ENCODE measurements at places on chromosomes 2 and 18. TPM values are rescaled to one million over a fixed set of nuclear protein-coding genes. Genes with fewer than 3 reads are reported as not detected.

GRCh38 chr2:56654936-56655335 is 471.1 kb downstream of the CCDC85A start:
- no peaks in the 10 kb centered on the region for H3K4me1 ChIP-seq
- no peak overlapping the region for H3K27ac ChIP-seq
- DNase-seq: no peak
- no peak overlapping the region for H3K4me3 ChIP-seq
- no peaks in the 10 kb centered on the region for H3K27me3 ChIP-seq
- H3K36me3 ChIP-seq: no peaks in the 10 kb centered on the region

MOGAT1 gene
- total RNA-seq: not detected

PLCD4 gene
- total RNA-seq: 0.64 TPM

DNA sequence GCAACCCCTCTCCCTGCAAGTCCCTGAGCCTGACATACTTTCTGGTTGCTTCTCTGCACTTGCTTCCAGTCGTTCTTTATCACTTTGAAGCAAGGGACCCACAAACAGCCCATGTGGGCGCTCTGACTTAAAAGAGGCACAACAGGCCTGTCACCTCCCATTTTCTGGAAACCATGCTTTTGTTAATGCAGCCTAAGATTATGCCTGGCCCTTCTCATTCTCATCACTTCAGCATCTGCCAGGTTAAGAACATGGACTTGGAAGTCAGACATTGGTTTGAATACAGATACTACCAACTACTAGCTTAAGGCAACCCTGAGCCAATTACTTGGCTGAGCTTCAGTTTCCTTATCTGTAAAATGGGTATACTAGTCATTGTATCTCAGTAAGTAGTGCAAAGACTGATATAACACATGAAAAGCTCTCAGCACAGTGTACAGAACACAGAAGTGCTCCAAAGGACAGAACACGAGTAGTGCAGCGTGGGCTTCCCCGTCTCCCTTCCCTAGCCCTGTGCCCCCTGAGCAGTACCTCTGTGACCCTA is 141.4 kb downstream of the TNS1 start:
- no peaks in the 10 kb centered on the region for H3K36me3 ChIP-seq
- DNase-seq: no peak
- no peak overlapping the region for H3K4me3 ChIP-seq
- H3K4me1 ChIP-seq: no peaks in the 10 kb centered on the region
- no peaks in the 10 kb centered on the region for H3K27me3 ChIP-seq

- peak; percentile 40 for DNase-seq
- H3K4me1 ChIP-seq: peaks cover 9% of the 10 kb centered on the region
- H3K27ac ChIP-seq: peak overlapping the region; percentile 3
- H3K27me3 ChIP-seq: no peaks in the 10 kb centered on the region
- H3K36me3 ChIP-seq: peaks cover 59% of the 10 kb centered on the region
- no peak overlapping the region for H3K4me3 ChIP-seq
These were observed 58.0 kb upstream of the CABYR start for GRCh38 chr18:24080861-24081260.

DNA sequence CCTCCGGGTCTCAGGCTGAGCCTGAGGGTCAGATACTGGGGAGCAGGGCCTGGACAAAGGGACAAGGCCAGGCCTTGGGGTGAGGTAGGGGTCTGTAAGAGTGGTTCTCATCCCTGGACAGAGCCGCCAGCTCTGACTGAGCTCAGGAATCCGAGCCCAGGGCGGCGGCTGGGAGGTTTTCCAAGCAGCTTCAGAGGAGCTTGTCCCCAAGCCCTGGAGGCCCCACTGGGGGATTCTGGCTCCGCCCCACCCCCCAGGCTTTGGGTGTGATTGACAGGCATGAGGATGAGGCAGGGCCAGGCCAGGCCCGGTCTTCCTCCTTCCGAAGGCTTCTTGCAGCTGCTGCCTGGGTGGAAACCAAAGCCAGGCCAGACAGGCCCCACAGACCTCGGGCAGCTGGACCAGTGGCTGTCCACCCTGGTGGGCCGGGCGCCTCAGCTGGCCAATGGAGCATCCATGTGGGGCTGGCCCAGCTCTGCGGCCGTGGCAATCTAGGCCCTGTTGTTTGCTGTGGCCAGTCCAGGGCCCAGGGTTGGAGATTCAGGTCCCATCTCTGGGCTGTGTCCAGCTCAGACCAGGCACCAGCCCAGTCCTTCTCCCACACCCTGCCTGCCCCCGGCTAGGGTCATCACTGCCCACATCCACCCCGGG is 23.1 kb upstream of the GPC1 start:
- no peak for DNase-seq
- H3K27me3 ChIP-seq: peaks cover 19% of the 10 kb centered on the region
- no peaks in the 10 kb centered on the region for H3K36me3 ChIP-seq
- no peak overlapping the region for H3K27ac ChIP-seq

RIOK3 gene
- 63.8 TPM for total RNA-seq

GRCh38 chr2:241809383-241810306 is 652 bp downstream of the NEU4 start:
- H3K27me3 ChIP-seq: no peaks in the 10 kb centered on the region
- no peak overlapping the region for H3K4me3 ChIP-seq
- H3K4me1 ChIP-seq: peaks cover 8% of the 10 kb centered on the region

DNA sequence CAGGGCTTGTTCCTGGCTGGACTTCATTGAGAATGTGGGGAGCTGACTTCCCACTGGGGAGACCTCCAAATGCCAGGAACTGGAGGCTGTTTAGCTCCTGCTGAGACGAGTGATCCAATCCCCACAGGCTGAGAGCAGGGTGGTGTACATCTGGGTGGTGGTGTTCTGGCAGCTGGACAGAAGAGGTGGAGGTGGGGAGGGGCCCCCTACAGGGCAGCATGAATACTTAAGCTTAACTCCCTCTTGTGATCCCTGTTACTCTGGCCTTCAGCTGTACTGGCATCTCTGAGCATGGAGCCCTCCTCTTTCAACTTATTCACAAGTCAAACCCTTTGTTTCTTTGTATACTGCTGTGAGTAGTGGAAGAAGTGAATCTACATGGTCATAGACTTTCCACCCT is 167.8 kb upstream of the LYPD1 start:
- no peak for DNase-seq
- H3K27ac ChIP-seq: no peak overlapping the region
- H3K27me3 ChIP-seq: no peaks in the 10 kb centered on the region
- no peaks in the 10 kb centered on the region for H3K36me3 ChIP-seq

DNA sequence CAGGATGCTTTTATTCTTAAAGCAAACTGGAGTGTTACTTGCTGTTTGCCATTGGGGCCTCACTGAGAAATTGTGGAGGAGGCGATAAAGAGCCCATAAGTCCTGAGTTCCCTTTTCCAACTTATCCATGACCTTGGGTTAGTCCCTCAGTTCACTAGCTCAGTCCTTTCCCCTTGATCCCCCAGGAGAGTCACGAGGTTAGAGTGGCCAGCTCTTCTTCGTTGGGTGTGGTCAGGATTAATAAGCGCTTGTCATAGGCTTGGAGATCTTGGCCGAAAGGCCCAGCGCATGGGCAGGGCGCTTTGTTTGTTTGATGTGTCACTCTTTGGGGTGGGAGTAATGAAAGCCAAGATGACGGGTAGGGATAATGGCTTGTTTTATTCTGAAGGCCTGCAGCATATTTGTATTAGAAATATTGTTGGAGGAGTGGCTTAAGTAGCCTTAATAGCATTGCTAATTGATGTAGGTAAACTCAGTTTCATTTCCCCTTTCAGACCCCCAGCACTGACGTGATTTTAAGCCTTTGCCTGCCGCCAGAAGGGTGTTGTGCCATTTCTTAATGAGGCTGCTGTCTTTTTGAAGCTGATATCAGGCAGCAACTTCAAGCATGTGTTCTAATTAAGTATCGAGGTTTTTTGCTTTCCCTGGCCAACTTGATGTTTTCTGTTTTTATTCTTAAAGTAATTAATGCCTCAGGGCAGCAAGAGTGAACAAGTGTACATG is 15.7 kb downstream of the GRHL1 start:
- H3K27me3 ChIP-seq: no peaks in the 10 kb centered on the region
- no peaks in the 10 kb centered on the region for H3K36me3 ChIP-seq
- H3K4me3 ChIP-seq: no peak overlapping the region
- no peak overlapping the region for H3K27ac ChIP-seq
- DNase-seq: no peak

ALPI gene
- not detected for total RNA-seq

GRCh38 chr2:40700231-40700954 is 248.5 kb upstream of the SLC8A1 start:
- H3K27me3 ChIP-seq: no peaks in the 10 kb centered on the region
- H3K36me3 ChIP-seq: no peaks in the 10 kb centered on the region
- DNase-seq: no peak
- H3K4me1 ChIP-seq: no peaks in the 10 kb centered on the region

- no peak overlapping the region for H3K27ac ChIP-seq
- no peak overlapping the region for H3K4me3 ChIP-seq
- no peak for DNase-seq
- H3K27me3 ChIP-seq: no peaks in the 10 kb centered on the region
- H3K36me3 ChIP-seq: no peaks in the 10 kb centered on the region
These were observed 783.6 kb downstream of the CBLN2 start for GRCh38 chr18:71760541-71760940.

TMEM182 gene
- 3.3 TPM for total RNA-seq

- peaks cover 75% of the 10 kb centered on the region for H3K4me1 ChIP-seq
- H3K27me3 ChIP-seq: no peaks in the 10 kb centered on the region
- no peaks in the 10 kb centered on the region for H3K36me3 ChIP-seq
- DNase-seq: no peak
- H3K4me3 ChIP-seq: no peak overlapping the region
These were observed 47.5 kb downstream of the ANKRD44 start for GRCh38 chr2:197263077-197263476.

MYCN gene
- total RNA-seq: 1.3 TPM

- no peaks in the 10 kb centered on the region for H3K36me3 ChIP-seq
- H3K27me3 ChIP-seq: no peaks in the 10 kb centered on the region
- H3K4me3 ChIP-seq: no peak overlapping the region
- DNase-seq: no peak
These were observed 375.2 kb downstream of the ARHGAP15 start for GRCh38 chr2:143504397-143504796.

ANO7 gene
- total RNA-seq: not detected

DNA sequence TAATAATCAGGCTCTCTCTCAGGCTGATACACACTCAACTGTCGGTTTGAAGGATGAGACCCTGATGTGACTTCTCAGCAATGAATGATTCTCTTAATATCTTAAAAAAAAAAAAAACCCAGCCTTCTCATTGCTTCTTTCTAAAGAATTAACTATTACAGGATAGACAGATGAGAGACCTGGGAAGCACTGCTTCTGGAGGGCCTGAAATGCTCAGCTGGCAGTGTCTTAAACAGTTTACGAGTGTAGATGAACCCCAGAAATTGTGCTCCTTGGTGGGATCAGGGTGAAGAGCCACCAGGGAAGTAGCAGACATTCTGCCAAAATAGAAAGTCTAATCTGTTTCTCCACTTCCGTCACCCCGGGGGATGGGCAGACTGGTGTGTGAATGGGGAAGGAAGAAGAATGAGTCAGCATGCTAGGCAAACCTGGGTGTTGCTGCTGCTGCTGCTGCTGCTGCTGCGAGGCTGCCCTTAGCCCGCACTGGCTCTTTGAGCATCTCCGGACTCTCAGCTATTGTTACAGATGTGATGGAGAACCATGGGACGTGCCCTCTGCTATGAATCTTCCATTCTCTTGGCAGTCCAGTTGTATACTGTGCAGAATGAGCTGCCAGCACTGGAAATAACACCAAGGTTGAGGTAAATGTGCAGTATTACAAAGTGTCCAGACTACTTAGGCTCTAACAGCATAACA is 158.4 kb downstream of the SETBP1 start:
- H3K4me1 ChIP-seq: peaks cover 15% of the 10 kb centered on the region
- DNase-seq: peak; percentile 42
- no peaks in the 10 kb centered on the region for H3K27me3 ChIP-seq
- peak overlapping the region; percentile 37 for H3K27ac ChIP-seq
- no peaks in the 10 kb centered on the region for H3K36me3 ChIP-seq

- no peak for DNase-seq
- no peaks in the 10 kb centered on the region for H3K27me3 ChIP-seq
- no peaks in the 10 kb centered on the region for H3K4me1 ChIP-seq
- H3K4me3 ChIP-seq: no peak overlapping the region
These were observed 1183.1 kb upstream of the TMEFF2 start for GRCh38 chr2:193377789-193378188.

Data from T-cell (primary cell).